ENCODE measurements at places on chromosomes 1 and 21.

DNA sequence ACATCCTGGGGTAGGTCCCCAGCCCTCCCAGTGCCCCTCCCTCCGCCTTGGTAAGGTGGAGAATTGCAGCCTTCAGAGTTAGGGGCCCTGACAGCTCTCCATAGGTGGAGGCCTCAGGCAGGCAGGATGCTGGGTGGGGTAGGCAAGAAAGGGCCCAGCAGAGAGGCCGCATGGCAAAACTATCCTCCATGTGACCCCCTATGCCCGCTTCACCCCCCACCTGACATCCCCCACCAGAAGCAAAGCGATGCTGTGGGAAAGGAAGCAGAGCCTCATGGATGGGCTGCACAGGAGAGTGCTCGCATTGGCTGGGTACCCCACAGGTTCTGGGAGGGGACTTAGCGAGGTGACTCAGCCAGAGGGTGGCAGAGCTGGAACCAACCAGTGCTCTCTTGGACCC, 1.6 kb downstream of the S100A9 start:
- DNase-seq, result no peak

- no peak for DNase-seq
Observed at GRCh38 chr1:244027491-244028145, 23.5 kb upstream of the ZBTB18 start.

DNA sequence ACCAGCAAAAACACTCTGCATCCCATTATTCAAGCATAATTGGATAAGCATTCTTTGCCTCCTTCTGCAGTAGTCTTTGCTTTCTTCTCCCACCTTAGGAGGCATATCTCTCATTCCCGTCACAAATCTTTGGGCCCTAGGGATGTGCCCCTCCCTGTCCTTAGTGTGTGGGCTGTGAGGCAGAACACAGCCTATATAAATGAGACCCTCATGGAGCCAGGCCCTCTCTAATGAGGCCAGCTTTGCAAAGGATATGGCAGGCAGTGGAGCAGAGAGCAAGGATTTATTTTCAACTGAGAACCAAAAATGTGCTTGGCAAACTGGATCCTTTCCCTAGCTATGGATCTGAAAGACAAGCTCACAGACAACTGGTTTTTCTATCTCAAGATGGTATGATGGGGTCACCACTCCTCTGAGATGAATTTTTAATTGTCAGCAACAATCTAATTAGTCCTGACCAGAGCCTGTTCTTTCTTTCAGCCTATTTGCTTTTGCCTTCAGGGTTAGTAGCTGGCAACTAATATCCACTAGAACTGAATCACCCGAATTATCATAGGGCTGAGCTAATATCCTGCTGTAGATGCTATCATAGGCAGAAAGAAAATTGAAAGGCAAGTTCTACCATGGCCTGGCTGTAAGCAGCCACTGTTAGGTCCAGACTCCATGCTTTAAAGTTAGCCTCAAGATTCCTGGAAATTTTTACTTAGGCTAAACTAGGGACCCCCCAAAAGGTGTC, 134.2 kb downstream of the SYT2 start:
- DNase-seq, result no peak

- DNase-seq, result no peak
Observed at GRCh38 chr1:51986718-51987117, 3.8 kb downstream of the RAB3B start.

DNA sequence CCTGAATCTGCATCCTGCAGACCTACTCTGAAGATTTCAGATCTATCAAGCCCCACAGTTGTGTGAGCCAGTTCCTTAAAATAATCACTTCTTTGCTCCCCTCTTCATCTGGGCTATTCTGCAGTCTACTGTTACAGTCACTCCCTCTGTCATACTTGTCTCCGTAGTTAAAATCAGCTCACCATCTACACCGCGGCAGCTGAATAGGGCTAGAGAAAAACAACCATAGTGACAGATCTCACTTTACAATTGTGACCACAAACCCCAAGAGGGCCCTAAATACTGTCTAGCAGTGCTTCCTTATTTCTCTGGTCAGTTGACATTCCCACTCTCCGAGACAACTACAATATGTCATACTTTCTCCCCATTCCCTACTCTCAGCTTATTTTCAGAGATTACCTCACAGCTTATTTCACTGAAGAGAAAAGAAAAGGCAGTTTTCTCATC, 12.9 kb downstream of the DESI2 start:
- DNase-seq, result peak; percentile 54

- DNase-seq, result no peak
Observed at GRCh38 chr1:209106237-209106741, 477.2 kb upstream of the CAMK1G start.

GRCh38 chr1:198845851-198846250, 207.0 kb downstream of the PTPRC start:
- no peak for DNase-seq

DNA sequence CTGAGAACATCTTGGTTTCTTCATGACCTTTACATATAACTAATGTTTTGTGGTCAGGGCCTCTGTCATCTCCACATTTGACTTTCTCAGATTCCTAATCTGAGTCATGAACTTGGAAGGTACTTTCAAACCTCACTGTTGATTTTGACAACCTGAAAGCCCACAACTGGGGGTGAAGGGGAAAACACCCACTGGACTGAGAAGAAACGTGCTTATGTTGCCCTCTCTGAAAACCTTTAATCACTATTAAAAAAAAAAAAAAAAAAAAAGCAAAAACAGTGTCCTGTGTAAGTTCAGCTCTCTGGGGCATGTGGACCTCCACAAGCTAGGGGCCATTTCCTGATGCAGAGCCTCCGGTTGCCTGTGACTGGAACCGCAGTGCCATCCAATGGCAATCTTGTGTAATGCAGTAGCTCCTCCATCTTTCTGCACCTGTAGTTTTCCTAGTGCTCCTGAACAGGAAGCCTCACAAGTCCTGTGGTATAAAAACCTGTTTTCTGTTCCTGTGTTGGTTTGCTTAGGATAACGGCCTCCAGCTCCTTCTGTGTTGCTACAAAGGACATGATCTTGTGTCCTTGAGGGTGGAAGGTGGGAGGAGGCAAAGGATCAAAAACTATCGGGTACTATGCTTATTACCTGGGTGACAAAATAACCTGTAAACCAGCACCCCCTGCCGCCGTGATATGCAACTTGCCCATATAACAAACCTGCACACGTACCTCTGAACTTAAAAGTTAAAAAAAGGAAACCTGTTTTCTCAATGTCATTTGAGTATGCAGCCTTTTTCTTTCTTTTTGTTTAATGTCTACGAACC, 124.5 kb downstream of the ZNF648 start:
- DNase-seq, result peak; percentile 44

DNA sequence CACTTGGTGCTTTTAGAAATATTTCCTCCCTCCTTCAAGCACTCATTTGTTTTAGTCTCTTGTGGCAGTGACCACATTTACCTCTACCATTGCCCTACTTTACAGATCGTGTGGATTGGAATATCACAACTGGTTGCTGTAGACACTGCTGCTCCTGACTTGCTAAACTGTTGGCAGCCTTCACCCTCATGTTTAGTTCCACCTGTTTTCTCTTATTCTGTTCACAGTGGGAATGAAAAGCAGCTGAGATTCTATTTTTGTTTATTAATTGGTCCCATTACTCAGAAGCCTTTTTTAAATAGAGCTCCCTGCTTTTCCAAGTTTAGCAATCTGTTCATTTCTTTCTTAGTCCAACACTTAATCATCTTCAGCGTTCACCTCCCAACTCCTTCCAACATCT, 308.9 kb downstream of the RWDD3 start:
- no peak for DNase-seq

DNA sequence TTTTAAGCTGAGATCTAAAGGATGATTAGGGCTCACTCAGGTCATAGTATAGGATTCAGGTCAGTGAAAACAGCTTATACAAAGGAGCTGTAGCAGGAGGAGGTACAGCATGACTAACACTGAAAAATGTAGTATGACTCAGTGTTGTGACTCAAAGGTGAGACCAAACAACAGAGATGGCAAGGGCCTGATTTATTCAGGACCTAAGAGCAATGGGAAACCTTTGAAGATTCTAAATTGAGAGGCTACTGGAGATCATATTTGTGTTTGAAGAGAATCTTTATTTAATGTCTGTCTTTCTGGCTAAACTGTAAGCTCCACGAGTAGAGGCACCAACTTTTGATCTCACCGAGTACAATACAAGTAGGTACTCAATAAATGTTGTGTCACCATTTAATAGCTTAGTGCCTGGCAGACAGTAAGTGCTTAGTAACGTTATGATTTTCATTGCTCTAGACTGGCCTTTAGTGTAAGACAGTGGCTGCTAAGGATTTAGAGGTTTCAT, 43.5 kb downstream of the PRKAA2 start:
- no peak for DNase-seq

DNA sequence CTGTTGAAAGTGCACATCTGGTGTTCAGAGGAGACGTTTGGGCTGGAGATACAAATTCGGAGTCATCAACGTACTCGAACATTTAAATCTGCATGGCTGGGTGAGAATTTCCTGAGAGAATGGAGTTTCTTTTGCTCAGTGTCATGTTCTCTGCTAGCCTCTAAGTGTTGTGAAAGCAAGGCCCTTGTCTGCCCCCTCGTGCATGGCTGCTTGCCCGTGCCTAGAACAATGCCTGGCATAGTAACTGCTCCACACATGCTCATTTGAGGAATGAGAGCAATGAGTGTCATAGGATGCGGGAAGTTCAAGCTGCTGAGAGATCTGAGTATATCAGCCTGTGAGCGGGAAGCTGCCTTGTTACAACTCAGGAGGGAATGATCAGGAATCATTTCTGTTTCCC, 171.1 kb upstream of the CSF3R start:
- no peak for DNase-seq

DNA sequence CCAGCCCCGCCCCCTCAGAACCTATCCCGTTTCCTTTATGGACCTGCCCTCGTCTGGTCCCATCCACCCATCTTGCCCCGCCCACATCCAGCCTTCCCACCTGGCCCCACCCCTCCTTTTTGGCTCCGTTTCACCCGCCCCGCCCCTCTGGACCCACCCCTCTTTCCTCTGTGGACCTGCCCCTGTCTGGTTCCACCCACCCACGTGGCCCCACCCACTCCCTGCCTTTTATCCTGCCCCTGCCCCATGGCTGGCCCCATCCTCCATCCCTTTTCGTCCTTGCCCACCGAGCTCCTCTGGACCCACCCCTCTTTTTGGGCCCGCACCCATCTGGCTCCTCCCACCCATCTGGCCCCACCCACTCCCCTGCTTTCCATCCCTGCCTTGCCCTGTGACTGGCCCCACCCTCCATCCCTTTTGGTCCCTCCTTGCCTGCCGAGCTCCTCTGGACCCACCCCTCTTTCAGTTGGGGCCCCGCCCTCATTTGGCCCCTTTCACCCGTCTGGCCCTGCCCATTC, 177.3 kb downstream of the CAMTA1 start:
- peak; percentile 11 for DNase-seq

DNA sequence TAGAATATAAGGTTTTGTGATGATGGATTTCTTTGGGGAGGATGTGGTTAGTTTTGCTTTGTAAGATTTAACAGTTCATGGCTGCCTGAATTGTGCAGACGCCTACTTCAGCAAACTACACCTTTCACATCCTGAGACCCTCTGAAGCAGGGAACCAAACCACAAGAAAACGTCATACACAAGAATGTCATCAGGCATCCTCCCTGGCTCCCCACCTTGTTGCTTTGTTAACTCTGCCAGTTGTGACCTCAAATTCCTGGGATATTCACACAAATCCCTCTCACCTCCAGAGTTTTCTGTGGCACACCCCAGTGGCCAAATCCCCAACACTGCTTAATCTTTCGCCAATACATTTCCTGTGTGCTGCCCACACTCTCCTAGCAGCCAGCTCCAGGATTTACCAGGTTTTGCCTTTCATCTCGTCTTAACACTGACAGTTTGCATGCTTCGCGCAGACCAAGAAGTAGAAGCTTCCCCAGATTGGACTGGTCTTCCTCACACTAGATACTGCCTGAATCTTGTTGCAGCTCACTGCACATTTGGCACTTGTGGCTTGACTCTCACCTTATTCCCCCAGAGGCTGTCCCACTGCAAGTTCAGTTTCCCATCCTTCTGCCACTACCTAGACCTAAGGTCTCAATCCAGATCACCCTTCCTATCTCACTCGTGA, 51.1 kb upstream of the CTTNBP2NL start:
- no peak for DNase-seq

- no peak for DNase-seq
Observed at GRCh38 chr1:73701826-73702225, 496.1 kb downstream of the LRRIQ3 start.

DNA sequence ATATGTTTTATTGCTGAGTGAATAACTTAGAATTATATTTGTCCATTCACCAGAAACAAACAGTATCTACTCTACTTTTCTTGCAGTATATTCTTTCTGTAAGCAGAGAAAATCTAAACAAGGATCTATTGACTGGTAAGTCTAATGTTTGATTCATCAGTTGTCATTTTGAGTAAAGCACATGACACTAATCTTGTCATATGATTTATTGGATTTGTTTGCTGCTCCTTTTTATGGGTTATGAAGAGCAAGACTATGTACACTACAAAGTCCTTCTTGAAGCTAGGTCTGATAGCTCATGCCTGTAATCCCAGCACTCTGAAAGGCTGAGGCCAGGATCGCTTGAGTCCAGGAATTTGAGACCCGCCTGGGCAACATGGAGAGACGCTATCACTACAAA, 23.3 kb downstream of the KMO start:
- DNase-seq, result no peak

DNA sequence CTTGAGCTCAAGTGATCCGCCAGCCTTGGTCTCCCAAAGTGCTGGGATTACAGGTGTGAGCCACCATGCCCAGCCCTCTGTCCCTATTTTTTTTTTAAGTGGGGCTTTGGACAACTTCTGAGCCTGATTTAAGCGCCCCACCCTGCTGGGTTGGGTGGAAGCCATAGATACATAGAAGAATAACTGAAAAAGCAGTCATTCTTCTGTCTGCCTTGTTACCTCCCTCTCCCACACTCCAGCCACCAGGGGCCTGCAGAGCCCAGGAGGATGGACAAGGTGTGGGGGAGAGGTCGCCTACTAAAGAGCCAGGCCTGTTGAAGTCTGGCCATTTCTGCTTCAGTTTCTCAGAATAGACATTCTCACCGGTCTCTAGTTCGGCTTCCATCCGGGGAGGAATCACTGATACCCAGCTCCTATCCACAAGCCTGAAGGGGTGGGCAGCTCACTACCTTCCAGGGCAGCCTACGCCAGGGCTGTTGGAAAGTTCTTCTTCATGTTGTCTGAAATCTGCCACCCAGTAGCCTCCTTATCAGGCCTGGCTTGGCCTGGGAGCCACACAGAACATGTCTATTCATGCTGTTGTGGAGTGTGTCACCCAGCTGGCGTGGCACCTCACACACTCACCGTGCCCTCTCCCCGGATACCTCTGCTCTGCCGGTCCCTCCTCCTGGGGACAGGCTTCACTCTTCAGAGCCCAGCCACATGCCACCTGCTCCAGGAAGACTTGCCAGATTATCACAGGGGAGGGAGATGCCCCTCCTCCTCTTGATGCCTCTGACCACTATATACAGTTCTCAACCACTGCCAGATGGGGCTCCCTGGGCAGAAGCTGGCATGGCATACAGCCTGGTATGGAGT, 27.7 kb downstream of the KNCN start:
- DNase-seq, result no peak
